ENCODE measurements at places on chromosomes 7 and 10.

DNA sequence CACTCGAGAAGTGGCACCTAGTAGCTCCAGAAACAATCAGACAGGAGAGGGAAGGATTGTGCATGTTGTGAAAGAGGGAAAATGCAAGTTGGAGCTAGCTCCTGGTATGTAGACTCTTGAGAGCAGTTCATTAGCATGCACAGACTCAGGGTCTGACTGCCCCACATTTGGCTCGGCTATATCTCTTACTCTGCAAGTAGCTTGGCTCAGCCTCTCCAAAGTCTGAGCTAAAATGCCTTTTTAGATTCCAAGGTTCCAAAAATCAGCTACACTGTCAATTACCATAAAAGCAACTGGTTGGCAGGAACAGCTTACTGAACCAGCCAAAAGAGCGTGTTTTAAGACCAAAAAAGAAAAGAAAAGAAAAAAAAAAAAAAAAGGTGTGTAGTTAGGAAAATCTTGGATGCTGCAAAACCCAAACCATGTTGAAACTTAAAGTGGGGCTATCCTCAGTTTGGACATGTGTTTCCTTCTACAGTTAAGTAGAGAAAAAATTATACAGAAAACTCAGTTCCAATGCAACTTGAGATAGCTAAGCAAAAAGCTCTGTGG, 65.5 kb downstream of the MKX start:
- DNase-seq: no peak

- no peak for DNase-seq
Observed at GRCh38 chr10:7457478-7458316, 46.9 kb upstream of the SFMBT2 start.

- DNase-seq: no peak
Observed at GRCh38 chr7:99844328-99844727, 16.5 kb downstream of the CYP3A43 start.

- no peak for DNase-seq
Observed at GRCh38 chr10:85175635-85176034, 847.2 kb downstream of the CCSER2 start.

- DNase-seq: no peak
Observed at GRCh38 chr10:36736311-36736710, 389.1 kb upstream of the ANKRD30A start.

DNA sequence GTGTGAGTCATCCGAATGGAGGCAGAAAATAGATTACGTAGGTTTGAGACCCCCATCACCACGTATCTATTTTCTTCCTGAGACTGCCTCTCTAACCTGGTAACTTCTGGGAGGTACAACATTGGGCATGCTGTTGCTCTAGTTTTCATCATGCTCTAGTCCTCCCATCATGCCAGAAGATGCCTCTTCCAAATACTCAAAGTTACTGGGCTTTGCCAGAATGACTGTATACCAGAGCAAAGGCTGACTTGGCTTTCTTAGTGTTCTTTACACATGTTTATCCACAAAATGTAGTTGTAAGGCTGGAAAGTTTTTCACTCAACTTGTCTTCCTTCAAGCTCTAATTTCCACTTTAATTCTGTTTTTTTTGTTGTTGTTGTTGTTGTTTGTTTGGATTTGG, 370.5 kb downstream of the MDFIC start:
- no peak for DNase-seq

DNA sequence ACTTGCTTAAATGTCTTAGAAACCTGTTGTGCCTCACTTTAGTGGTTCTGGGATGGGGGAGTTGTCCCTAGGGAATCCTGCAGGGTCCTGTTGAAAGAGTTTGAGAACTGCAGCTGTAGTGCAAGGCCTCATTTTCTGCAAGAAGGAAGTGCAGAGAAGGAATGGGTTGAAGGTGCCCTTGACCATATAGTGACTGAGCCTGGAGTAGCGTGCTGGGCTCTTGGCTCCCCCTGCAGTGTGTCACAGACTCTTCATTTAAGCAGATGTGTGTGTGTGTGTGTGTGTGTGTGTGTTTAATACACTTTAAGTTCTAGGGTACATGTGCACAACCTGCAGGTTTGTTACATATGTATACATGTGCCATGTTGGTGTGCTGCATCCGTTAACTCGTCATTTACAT, 92.2 kb downstream of the GRK5 start:
- no peak for DNase-seq

DNA sequence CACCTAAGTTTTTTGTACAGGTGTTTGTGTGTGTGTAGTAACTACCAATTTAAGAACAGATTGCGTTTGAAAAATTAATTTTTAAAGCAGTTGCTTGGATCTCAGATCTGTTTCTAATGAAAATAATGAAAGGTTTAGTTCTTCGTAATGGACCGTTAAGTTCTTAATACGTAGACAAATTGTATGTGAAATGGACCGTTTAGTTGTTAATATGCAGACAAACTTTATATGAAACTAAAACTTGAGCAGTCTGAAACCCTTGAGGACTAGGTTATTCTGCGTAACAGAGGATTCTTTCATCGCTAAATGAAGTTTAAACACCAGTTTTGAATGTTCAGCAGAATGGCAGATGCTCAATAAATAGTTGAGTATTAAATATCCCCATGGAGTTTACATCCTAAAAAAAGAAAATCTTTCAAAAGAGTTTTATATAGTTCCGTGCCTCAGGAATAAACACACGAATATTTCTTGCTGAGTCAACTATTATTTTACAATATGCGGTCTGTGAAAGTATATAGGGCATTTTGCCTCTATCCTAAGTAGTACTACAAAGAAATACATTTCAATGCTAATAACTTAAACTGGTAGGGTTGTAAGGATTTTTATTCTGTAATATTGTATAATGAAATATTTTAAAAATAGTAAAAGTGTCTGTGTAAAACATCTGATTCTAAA, 1.2 kb downstream of the DBF4 start:
- no peak for DNase-seq

DNA sequence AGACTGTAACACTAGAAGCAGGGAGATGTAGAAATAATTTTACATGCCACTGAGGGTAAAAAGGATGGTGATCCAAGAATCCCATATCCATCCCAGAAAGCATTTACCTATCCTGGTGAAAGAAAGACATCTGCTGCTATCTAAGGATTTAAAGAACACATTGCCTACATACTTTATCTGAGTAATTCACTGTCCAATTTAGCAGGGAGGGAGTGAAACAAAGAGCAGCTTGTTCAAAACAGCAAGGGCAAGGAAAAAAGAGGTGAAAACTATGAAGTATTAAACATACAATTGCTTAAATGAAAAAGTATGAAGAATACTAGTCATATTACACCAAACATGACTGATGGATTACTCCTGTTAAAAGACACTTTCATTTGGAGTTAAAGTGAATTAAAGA, 206.2 kb downstream of the PPP1R9A start:
- no peak for DNase-seq

GRCh38 chr10:95793401-95794045, 37.6 kb downstream of the ENTPD1 start:
- no peak for DNase-seq

- DNase-seq: no peak
Observed at GRCh38 chr10:1158066-1158465, 101.9 kb downstream of the WDR37 start.

Data from posterior cingulate gyrus (tissue), 11 donors.